Fibroblast of skin of abdomen (primary cell): ENCODE measurements at places on chromosomes 16 and 17.
A peak's percentile ranks its signal among the peaks of the same experiment; 100 is the strongest.

GRCh38 chr17:55157165-55157564 is 107.6 kb upstream of the HLF start:
- DNase-seq: peak; percentile 64

- no peak for DNase-seq
Observed at GRCh38 chr17:64554028-64554637, 47.4 kb downstream of the CEP95 start.

GRCh38 chr17:12318571-12319266 is 298.0 kb downstream of the MAP2K4 start:
- no peak for DNase-seq

GRCh38 chr16:11596572-11597226 is 10.0 kb upstream of the LITAF start:
- DNase-seq: no peak

GRCh38 chr17:73568934-73569333 is 75.3 kb downstream of the SDK2 start:
- DNase-seq: no peak

GRCh38 chr16:56278196-56278855 is 87.0 kb downstream of the GNAO1 start:
- DNase-seq: no peak

- no peak for DNase-seq
Observed at GRCh38 chr17:69088643-69089200, 28.0 kb upstream of the ABCA9 start.

DNA sequence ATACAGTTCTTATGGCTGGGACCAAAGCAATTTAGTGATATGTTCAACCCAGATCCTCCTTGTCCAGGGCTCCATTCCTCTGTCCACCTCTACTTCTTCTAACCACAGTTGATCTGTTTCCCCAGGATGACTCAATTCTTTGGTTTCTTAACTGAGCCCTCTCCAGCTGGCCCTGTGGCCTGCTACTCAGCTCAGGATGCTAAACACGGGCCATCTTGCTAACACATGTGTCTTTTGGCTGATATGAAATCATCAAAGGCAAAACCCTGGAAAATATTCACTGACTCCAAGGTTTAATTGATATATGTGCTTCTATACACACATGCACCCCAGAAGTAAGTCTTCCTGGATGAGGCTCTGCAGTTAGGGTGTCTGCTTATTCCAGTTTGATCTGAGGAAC is 43.8 kb downstream of the SHISA6 start:
- DNase-seq: no peak

DNA sequence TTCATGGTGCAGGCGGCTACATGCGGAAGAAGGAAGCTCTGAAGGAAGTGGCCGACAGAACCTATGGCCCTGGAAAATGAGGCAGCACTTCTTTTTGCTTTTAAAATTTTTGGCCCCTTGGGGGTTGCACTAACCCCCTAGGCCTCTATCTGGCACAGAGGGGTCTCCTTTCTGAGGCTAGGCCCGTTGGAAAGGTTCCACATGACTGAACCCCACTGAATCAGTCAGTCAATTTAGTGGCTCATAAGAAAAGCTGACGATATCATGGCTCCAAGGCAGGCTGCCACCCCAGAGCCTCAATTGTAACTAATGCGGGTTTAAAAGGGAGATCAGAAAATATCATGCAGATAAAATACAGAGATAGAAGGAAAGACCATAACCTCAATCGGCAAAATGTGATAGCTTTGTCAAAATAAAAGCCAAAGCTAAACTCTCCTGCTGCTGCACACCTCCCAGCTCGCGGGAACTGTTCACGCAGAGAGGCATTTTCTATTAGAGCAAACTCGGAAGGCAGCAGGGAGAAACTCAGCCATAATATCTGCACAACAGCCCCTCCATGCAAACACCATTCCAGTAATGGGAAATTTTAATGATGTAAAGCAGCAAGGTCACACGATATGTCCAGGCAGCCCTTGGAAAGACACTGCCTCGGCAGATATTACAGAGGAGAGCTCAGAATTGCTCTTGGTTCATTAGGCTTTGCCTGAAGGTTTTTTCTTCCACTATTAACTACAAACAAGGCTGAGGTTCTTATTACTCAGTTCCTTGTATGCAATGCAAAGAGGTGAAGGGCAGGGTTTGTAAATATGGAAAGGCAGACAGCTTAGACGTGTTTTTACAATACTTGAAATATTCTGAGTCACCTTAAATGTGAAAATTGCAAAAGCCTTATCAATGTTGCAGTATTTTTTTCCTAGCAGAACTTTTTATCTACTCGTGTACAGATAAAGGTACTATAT is 200.4 kb upstream of the PMFBP1 start:
- no peak for DNase-seq

- DNase-seq: no peak
Observed at GRCh38 chr17:49694847-49695697, 12.7 kb downstream of the SLC35B1 start.

DNA sequence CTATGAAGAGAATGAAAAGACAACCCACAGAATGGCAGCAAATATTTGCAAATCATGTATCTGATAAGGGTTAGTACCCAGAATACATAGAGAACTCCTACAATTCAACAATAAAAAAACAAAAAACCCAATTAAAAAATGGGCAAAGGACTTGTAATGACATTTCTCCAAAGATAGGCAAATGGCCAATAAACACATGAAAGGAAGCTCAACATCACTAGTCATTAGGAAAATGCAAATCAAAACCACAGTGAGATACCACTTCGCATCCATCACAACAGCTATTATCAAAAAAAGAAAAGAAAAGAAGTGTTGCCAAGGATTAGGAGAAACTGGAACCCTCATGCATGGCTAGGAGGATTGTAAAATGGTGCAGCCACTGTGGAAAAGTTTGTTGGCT is 45.1 kb upstream of the ARL6IP1 start:
- no peak for DNase-seq

- peak; percentile 92 for DNase-seq
Observed at GRCh38 chr17:42311240-42312034, 23.1 kb downstream of the STAT5A start.

GRCh38 chr16:6160303-6160702 is 1062.7 kb upstream of the EEF2KMT start:
- DNase-seq: peak; percentile 4

DNA sequence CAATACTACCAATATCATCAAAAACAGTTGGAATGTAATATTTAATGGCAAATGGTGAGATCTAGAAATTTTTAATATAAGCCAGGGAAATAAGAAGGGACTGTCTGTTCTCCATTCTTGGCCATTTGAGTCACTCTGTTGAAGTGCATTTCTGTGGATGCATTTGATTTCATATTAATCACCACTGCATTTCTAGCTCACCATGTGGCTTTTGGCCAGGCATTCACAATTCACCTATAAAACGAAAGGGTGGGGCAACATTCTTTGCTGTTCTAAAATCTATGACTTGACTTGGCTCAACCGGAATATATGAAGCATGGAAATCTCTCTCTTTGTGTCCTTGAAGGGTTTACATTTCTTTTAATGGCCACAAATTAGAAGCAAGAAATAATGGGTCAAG is 483.0 kb downstream of the SLC39A11 start:
- peak; percentile 70 for DNase-seq

DNA sequence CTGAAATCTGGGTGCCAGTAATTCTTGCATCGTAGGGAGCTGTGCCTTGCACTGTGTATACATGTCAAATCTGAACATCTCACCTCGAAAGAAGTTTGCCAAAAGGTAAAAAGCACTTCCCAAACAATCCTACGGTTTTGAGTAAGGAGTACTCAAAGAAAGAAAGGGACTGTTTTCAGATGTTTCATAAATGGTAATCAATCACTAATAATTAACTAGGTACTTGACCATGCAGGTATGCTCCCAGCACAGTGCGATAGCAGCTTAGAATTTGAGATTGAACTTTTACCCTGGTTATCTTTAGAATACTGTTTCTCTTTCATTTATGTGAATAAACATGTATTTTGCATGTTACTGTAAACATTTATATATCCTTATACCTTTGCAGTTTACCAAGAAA is 39.0 kb downstream of the PRKCA start:
- DNase-seq: no peak

DNA sequence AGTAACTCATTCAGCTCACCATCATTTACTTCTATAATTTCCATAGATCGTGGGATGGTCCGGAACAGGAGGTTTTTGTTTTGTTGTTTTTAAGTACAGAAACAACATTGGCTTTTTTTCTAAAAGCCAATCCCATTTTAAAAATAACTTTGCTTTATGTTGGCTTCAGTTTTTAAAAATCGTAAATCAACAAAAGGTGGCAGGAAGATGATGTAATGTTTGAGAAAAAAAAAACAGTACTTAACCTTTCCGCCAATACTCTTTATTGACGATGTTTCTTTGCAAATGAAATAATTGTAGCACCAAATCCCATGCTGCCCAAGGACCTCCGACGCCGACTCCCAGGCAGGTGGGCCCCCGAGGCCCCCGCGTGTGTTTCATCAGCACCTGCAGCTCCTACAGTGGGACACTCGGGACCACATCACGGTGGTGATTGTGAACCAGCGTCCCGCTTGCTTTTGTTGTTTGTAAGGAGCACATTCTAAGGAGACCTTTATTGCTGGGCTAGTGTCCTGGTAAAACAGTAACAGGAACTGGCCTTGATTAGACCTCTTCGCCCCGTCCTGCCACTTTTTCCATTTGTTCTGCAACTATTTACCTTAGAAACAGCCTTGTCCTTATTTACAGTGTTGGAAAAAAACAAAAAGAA is 140.2 kb upstream of the CHMP6 start:
- DNase-seq: no peak

GRCh38 chr17:42780851-42781638 is 635 bp downstream of the WNK4 start:
- no peak for DNase-seq

DNA sequence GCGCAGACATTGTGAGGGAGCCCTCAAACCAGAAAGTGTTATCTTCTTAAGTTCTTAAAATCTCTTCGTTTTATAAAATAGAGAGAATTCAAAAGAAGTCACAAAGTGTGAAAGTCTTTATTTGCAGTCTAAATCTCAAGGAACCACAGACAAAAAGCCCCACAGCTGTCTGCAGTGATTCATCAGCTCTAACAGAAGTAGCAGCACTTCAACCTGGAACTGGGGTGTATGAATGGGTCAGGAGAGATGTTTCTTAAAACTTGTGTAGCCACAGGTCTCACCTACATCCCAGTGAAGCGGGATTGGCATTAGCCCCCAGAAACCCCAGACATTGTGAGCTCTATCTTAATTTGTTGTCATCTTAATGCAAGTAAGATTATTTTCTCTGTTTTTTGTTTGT is 61.1 kb downstream of the CDYL2 start:
- no peak for DNase-seq

GRCh38 chr16:15605839-15606517 is 37.0 kb downstream of the MARF1 start:
- DNase-seq: no peak

DNA sequence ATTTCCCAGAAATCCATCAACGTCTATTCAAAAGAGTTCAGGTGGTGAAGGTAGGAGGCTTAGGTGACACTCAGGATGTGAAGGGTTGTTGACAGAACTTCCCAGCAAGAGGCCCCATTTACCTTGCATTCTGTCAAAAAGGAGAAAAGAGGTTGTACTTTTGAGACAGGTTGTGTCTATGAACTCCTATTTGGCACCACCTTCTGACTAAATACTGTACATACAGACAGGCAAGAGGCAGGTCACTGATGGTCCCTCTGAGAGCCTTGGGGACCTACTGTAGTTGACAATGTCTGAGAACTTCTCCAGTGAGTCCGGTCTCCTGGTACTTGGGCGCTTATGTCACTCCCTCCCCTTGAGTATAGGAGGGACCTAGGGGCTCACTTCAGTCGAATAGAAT is 479.3 kb upstream of the ZFHX3 start:
- no peak for DNase-seq

DNA sequence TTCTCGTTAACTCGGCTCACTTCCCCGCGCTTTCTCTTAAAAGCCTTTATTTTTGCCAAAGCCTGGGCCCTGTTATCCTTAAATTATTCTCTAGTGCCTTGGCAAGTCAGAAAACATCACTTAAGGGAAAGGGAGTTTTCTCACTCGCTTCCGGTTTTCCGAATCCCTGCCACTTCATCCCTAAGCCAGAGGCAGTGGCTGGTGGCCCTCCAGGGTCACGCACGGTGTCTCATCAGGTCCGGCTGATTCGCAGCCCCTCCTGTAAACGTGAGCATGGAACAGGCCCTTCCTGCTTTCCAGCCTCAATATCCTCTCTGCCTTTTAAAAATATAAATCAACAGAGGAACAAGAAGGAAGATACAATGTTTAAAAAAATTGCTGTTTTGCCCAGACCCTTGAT is 142.5 kb upstream of the CHMP6 start:
- DNase-seq: no peak

- DNase-seq: no peak
Observed at GRCh38 chr17:74380959-74381808, 13.9 kb downstream of the GPR142 start.

GRCh38 chr17:67606896-67607604 is 110.7 kb upstream of the NOL11 start:
- DNase-seq: no peak

- no peak for DNase-seq
Observed at GRCh38 chr17:21201298-21201595, 12.7 kb downstream of the TMEM11 start.

GRCh38 chr17:57999496-58000017 is 7.5 kb downstream of the SRSF1 start:
- peak; percentile 62 for DNase-seq

DNA sequence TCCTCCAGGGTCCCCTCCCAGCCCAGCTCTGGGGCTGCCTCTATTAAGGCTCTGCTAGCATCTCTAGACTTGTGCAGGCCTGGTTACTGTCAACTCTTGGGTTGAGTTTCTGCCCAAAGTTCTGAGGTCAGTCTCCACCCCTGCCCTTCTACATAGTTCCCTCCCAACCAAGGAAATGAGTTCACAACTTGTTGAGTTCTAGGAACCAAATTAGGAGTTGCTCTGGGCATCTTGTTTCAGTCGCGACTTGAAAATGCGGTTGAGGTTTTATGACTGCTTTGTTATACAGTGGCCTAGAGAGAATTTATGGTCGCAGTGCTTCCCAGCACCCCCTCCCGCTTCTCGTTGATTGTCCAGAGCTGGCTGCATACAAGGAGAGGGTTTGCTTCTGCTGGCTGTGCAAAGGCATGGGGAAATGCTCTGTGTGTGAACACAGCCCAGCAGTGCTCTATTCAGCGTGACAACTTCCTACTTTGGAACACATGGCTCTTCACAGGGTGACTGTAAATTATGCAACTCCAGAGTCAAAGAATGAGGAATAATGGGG is 20.2 kb downstream of the GNAO1 start:
- DNase-seq: peak; percentile 46
